ENCODE measurements at places on chromosomes 1 and 21. TPM values are rescaled to one million over a fixed set of nuclear protein-coding genes. Genes with fewer than 3 reads are reported as not detected.

VHLL gene
- polyA plus RNA-seq = not detected

LCE1C gene
- not detected for polyA plus RNA-seq

PDPN gene
- polyA plus RNA-seq = 15.1 TPM

VSIG8 gene
- 0.11 TPM for polyA plus RNA-seq

TRABD2B gene
- 18.5 TPM for polyA plus RNA-seq

GSTM1 gene
- polyA plus RNA-seq = 3.8 TPM

ERICH3 gene
- 0.57 TPM for polyA plus RNA-seq

TMPRSS15 gene
- 0.23 TPM for polyA plus RNA-seq

NPPB gene
- 0.37 TPM for polyA plus RNA-seq

FCRLB gene
- 2.8 TPM for polyA plus RNA-seq

PLEKHA6 gene
- polyA plus RNA-seq = 55.8 TPM

FCRL2 gene
- 0.18 TPM for polyA plus RNA-seq

NUAK2 gene
- 9.3 TPM for polyA plus RNA-seq

CFHR4 gene
- not detected for polyA plus RNA-seq

APH1A gene
- polyA plus RNA-seq = 184 TPM

RXFP4 gene
- polyA plus RNA-seq = not detected

KCNAB2 gene
- 6.4 TPM for polyA plus RNA-seq

C1orf210 gene
- 23.3 TPM for polyA plus RNA-seq

IL12RB2 gene
- polyA plus RNA-seq = 0.86 TPM

All from left renal pelvis (tissue), 4 donors.